Stimulated activated CD4-positive, alpha-beta T cell treated with anti-CD3 and anti-CD28 coated beads, Interleukin-1b, Interleukin-23, amount 100 ng/mL, for 1 hour (primary cell): ENCODE measurements at places on chromosomes 4 and X.

DNA sequence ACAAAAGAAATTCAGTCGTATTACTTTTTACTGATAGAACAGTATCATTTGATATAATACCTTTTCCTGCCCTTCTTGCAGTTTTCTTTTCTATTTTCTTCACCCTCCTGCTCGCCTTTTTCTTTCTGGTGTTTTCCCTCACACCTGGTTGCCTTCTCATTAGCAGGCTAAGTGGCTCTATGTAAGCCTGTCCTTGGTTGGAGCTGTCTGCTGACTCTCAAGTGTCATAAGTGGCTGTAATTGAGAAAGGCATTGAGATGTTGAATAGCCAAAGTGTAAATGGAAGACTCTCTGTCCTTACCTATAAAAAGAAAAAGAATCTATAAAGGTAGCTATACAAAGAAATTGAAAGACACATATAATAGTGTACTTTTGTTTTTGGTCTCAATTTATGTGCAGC is 180.7 kb downstream of the ADGRL3 start:
- DNase-seq: no peak

DNA sequence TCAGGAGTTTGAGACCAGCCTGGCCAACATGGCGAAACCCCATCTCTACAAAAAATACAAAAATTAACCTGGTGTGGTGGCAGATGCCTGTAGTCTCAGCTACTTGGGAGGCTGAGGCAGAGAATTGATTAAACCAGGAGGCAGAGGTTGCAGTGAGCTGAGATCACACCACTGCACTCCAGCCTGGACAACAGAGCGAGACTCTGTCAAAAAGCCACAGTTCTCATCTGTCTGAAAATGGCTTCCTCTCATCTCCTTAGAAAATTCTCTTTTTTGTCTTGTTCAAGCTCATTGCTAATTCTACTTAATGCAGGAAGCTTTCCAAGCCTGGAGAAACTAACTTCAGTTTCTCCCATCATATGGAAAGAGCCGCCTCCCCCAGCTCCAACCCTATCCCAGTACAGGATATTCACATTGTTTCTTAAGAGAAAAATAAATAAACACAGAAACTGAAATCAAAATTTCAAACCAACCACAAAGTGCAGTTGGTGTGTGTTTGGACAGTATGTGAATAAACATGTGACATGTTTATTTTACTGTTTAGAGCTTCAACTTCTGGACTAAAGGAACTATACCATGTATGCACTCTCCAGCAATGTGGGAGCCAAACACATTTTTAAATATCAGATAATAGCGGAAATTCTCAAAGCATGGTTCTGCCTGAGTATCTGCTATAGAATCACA is 55.0 kb upstream of the GAB1 start:
- DNase-seq: no peak

DNA sequence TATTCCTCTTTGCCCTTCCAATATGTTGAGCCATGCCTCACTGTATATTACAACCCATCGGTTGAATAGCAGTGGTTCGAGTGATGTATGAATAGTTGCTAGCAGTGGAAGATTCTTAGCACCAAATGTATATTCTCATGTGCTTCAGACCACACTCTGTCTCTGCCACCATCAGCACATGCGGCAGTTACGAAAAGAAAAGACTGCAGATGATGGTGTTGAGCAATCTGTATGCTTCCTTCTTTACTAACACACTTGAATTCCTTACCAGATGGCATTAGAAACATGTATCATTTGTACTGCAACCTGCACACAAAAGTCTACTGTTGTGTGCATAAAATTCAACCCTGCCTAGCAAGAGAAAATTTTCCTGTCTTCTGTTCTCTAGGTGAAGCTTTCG is 214.6 kb downstream of the ENOX2 start:
- no peak for DNase-seq

DNA sequence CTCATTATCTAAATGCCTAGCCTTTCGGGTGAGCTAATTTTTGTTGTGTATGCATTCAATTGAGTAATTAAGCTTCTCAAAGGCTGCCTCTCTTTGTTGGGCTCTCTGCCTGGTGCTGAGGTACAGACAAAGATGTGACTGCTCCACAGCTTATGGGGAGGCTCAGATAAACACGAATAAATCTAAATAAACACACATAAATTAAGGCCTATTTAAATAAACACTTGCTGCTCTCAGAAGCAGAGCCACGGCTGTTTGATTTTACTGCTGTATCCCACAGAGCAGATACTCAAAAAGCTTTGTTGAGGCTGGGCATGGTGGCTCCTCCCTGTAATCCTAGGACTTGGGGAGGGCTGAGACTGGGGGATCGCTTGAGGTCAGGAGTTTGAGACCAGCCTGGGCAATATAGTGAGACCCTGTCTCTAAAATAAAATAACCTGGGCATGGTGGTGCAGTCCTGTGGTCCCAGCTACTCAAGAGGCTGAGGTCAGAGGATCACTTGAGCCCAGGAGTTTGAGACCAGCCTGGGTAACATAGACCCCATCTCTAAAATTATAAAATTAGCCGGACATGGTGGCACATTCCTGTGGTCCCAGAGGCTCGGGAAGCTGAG is 8.4 kb upstream of the CD99 start:
- DNase-seq: no peak

DNA sequence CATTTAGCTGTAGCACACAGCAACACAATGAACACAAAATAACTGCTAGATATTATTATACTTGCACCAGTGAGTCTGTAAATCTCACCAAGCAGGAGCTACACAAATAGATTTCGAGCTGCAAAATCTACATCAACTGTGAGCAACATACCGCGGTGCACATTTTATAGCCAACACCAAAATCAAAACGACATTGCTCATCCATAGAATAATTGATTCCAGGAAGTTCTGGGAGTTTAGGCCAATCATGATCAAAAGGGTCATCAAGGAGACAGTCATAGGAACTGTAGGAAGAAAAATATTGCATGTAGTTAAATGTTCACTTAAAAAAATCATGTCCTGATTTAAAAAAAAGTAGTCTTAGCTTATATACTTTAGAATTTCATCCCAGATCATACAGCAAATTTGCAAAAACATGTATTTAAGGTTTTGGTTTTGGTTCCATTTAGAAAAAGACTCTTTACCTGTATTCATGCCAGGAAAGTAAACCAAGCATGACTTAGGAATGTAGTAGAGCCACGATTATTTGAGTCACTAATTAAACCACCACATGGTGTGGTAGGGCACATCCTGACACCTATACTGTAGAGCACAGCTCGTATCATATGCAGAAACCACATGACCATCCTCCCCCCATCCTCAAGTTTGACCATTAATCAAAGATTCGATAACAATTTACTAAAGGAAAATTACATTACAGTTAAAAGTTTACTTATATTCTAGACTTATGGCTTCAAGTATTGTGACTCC is 250.4 kb downstream of the ADAMTS3 start:
- DNase-seq: no peak
